IMR-90 (cell line): ENCODE measurements at places on chromosomes 4 and X. TPM values are rescaled to one million over a fixed set of nuclear protein-coding genes. Genes with fewer than 3 reads are reported as not detected.
A peak's percentile ranks its signal among the peaks of the same experiment; 100 is the strongest.

DNA sequence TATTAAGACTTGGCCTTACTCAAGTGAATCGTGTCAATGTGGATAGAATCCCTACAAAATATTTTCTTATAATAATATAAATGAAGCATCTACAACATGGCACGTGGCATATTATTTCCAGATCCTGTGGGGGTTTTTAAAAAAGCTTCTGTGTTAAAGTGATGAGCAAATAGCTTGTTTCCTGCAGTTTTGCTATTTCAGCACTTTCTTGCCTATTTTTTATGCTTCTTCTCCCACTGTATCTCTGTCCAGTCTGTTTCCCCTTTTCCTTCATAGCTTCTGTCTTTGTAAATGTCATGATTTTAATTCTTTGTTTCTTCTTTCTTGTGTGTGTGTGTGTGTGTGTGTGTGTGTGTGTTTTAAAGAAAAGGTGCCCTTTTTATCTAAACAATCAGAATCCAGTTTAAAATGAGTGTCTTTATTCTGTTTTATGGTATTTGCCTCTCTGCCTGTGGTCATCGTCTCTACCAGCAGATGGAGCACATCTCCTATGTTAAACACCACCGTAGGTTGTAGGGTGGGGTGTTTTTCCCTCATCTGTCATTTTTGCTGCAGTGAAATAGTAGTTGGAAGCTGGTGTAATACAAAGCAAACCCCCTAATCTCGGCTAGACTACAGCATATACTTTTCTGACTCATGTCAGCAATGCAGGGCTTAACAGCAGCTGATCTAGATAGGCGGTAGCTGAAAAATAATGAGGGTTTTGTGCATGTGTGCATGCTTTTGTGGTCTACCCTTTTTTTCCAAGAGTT, 33.1 kb downstream of the FTHL17 start:
- DNase-seq: peak; percentile 31

DNA sequence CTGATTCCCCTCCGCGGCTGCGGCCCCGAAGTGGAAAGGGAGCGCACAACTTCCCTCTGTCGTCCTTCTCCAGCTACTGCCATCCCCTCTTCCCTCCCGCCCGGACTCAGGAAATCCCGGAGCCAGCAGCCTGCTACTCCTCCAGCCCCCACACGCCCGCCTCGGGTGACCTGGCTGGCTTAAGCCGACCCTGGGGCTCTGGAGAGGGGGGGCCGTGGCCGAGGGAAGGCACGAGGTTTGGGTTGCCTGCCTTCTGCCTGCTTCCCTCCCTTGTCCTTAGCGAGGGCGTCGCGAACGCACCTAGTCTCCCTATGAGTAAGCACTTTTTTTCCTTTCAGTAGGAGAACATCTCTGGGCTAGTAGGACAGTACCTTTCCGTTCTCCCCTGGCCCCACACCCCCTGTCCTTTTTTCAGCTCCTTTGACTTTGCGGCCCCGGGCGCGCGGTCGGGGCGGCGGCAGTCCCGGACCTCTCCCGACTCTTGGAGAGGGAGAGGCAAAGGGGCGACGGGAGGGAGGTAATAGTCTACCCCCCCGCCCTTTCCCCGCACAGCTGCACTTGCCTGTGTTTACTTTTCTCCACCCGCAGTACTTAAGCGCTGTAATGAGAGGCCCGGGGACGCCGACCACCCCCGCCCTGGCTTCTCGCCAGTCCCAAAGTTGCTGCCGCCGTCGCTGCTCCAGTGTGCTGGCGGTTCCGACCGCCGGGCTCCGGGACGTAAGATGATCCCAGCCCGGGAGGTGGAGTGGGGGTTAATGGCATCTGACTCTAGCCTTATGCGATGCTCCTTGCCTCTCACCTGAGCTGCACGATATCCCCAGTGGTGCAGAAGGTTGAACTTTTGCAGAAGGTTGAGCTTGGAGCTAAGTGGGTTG, 868 bp downstream of the PLS3 start:
- peak; percentile 35 for DNase-seq

DNA sequence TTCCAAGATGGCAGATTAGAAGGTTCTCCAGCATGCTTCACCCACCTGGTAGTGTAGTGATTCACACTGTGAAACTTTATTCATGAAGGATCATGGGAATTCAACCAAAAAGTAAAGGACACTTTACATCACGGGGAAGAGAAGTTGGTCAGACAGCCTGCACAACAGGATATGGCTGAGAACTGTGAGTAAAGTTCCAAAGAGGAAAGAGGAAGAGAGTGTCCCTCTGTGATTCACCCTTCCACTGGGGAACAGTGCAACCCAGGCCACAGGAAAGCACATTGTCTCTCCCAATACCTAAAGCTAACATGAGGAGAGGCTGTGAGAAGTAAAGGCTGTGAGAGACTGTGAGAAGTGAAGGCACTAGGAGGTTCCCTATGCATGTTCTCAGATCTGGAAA, 137.2 kb downstream of the STPG2 start:
- no peak for DNase-seq

GRCh38 chr4:123430031-123430430, 33.4 kb downstream of the SPRY1 start:
- DNase-seq: no peak

- DNase-seq: no peak
Observed at GRCh38 chr4:54098375-54098774, 1.6 kb upstream of the GSX2 start.

GRCh38 chr4:58606303-58606702, 1496.1 kb upstream of the IGFBP7 start:
- DNase-seq: no peak

Gene TMEM33
- 45.5 and 49.7 TPM in 2 replicates for total RNA-seq

Gene C4orf51
- not detected in 2 replicates for total RNA-seq
